GM13977 (cell line): ENCODE measurements at places on chromosomes 2 and 18.

- no peak for DNase-seq
Observed at GRCh38 chr2:238924032-238924431, 76.1 kb downstream of the TWIST2 start.

DNA sequence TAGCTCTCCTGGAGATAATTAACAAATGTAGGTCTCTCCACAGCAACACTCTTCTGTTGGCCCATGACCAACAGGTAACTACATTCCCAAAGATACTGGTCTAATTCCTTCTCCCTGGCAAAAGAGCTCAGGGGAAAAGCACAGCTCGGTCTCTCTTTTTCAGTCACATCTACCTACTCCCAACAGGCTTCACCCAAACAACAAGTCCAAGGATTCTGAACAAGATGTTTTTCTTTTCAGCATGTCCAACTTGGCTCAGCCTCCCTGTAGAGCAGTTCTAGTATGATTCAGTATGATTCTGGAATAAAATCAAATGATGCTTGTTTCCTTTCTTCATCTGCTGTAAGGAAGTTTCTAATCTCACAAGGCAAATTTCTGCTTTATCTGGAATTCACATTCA lies 1704.8 kb upstream of the PIK3C3 start:
- no peak for DNase-seq

- no peak for DNase-seq
Observed at GRCh38 chr2:123438675-123439074, 586.4 kb upstream of the CNTNAP5 start.

DNA sequence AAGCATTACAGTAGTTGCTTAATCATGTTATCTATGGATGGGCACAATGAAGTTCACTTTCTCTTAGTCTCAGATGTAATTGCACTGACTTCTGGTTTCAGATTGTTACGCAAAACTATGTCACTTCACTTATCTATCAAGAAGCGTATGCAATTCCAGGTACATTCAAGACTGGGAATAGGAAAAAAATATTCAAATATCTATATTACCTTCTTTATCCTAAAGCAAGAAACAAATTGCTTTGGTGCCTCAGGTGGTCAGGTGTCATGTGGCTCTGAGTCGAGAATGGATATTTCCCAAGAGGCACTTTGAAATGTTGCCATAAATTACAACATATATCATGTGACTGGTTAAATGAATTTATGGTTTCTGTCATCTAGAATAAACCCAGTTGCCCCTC lies 318.6 kb downstream of the SS18 start:
- no peak for DNase-seq

- DNase-seq: no peak
Observed at GRCh38 chr18:49345931-49346696, 114.3 kb downstream of the DYM start.

GRCh38 chr2:28547906-28548600 lies 52.2 kb downstream of the PLB1 start:
- DNase-seq: no peak

DNA sequence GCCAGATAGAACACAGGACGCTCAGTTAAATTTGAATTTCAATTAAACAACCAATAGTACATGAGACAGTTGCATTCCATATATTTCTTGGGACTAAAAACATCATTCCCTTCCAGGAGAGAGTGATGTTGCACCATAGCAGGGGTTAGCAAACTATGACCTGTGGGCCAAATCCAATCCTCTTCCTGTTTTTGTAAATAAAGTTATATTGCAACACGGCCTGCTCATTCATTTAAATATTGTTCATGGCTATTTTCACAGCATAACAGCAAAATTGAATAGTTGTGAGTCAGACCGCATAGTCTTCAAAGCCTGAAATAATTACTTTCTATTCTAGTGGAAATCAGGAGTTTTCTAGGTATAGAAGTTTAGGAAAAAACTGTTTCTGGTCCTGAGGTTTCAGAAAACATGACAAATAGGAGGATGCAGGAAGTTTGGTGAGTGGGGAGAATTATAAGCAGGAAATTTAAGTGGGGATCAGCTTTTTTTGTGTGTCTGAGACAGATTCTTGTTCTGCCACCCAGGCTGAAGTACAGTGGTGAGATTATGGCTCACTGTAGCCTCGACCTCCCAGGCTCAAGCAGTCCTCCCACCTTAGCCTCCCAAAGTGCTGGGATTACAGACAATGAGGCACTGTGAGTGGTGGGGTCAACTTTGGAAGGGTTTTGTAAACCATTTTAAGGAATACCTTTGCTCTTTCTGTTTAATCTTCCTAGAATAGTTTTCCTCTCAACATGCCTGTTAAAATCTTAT lies 131.5 kb downstream of the SOCS6 start:
- DNase-seq: no peak

DNA sequence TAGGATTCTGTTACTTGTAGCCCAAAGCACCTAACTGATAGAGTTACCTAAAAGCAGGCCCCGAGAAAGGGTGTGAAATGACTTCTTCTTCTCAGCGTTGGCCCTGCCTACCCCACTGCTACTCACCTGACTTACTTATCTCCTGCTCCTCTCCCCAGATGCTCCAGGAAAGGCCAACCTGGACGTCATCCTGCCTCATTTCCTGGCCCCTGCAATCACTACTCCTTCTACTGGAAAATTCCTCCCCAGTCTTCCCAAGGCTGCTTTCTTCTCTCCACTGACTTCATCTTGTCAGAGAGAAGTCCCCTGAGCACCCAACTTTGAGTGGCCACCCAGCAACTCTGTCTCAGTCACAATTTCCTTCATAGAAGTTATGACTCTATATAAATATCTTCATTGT lies 63.4 kb upstream of the KLF7 start:
- no peak for DNase-seq

- no peak for DNase-seq
Observed at GRCh38 chr2:75375646-75376582, 176.6 kb upstream of the TACR1 start.
